ENCODE measurements at places on chromosomes 3 and 15.

DNA sequence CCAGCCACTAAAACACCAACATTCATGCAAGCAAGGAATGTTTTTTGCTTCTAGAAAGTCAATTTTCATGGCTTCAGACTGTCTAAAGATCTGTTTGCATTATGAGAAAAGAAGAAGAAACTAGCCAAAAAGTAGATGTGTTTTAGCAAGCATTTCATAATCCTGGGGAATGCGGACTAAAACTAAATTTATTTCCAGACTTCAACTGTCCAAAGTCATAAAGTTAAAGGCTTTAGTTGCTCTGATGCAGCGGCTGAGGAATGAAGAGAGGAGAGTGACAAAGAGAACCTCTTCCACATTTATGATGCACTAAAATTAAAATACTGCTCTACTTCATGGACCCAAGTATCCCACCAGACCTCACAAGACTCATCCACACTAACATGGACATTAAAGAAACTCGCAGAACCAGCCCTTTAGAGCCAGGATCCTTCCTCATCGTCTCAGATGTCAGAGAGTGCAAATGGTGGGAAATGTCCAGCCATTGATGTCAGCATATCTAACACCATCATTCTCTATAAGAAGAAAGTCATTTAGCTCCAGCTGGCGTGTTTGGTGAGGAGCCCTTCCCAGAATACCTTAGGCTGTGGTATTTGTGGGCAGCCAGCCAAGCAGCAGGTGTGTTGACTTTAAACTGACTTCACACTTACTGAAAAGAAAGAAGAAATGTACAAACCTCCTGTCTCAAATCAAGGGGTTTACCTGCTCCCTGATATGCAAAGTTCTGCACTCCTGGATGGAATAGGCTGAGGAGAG lies 17.4 kb downstream of the FYCO1 start:
- no peak for DNase-seq

DNA sequence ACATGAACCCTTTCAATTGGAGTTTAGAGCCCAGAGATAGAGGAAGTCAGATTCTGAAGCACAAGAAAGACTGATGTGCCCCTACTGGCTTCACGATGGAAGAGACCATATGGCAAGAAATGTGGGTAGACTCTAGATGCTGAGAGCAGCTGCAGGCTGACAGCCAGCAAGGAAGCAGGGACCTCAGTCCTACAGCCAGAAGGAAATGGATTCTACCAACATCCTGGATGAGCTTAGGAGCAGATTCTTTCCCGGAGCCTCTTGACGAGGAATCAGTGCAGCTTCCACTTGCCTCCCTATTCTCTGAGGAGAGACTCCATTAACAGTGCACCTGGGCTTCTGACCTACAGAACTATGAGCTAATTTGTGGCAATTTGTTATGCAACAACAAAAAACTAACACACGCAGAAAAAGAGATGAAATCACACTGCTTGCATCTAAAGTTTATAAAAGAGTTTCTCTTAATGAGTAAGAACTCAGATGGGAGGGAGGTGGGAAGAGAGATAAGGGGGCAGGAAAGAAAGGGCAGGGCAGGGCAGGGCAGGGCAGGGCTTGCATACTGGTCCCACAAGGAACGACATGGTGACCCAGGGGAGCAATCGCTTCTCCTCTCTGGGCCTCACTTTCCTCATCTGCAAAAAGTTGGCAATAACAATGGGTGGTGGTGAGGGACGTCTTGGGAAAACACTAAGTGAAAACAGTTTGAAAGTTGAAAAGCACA lies 440.9 kb downstream of the FOXP1 start:
- DNase-seq = no peak

- DNase-seq = no peak
Measured at GRCh38 chr15:68264282-68264681, 13.3 kb upstream of the FEM1B start.

DNA sequence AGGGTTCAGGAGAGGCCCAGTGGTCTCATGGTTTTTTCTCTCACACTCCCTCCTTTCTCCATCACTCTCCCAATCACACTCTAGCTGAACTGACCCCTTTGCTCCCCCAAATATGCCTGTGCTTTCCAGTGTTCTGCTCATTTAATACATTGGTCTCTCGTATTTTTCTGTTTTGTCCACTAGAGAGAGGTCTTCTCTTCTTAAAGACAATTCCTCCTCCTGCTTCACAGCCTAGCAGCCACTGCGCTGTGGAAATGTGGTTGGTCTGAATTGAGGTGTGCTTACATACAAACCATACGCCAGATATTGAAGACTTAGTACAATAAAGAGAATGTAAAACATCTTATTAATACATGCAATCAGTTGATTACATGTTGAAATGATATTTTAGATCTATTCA lies 60.6 kb upstream of the XCR1 start:
- no peak for DNase-seq

DNA sequence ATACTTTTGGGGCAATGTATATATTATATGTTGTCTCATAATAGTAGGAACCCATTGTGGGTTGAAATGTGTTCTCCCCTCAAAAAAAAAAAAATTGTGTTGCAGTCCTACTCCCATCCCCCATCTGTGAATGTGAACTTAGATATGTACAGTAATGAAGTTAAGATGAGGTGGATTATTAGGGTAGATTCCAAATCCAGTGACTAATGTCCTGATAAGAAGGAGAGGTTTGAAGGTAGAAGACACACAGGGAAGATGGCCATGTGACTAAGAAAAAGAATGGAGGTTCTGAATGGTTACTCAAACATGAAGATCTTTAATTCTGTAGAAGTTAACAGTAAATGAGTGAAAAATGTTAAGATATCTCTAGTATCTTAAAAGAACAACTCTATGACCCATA lies 3.0 kb upstream of the ATOSA start:
- DNase-seq = no peak

DNA sequence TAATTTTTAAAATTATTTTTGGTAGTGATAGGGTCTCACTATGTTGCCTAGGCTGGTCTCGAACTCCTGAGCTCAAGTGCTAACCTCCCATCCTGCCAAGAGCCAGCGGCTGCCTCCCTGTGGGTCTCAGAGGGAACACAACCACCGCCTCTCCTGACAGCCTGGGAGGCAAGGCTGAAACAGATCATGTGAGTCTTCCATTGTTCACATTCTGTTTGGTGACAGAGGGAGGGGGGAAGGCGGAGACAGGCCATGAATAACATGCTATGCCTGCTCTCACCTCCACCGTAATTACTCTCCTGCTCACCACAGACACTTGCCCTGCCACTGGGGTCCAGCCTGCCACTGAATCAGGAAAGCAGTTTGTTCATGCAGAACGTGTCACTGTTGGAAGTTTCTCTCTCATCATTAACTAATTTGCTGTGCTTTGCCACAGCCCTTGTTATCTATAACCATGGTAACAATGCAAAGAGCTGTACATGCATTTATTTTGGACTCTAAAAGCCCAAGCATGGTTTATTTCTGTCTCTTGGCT lies 78.4 kb upstream of the RASGRF1 start:
- DNase-seq = no peak

DNA sequence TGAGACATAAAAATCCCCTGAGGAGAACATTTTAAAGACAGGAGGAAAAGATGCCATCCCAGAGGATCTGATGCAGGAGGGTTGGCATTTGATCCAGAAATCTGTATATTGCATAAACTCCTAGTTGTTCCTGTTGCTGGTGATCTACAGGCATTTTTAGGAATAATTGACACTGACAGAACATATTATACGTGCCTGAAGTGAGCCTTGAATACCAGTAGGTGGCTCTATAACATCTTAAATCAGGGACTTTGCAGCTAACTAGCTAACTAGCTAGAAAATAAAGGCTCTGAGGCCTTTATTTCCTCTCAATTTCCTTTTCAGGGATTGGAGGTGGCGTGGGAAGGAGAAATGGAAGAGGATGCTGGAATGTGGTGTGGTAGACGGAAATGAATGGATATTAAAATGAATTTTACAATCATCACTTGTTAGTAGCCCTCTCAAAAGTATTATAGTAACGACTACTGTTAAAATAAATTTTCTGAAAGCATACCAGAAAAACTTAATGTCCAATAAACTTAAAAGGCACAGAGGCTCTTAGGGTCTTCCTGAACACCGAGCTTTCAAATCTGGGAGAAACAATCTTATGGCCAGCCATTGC lies 73.8 kb upstream of the ZBED2 start:
- no peak for DNase-seq

DNA sequence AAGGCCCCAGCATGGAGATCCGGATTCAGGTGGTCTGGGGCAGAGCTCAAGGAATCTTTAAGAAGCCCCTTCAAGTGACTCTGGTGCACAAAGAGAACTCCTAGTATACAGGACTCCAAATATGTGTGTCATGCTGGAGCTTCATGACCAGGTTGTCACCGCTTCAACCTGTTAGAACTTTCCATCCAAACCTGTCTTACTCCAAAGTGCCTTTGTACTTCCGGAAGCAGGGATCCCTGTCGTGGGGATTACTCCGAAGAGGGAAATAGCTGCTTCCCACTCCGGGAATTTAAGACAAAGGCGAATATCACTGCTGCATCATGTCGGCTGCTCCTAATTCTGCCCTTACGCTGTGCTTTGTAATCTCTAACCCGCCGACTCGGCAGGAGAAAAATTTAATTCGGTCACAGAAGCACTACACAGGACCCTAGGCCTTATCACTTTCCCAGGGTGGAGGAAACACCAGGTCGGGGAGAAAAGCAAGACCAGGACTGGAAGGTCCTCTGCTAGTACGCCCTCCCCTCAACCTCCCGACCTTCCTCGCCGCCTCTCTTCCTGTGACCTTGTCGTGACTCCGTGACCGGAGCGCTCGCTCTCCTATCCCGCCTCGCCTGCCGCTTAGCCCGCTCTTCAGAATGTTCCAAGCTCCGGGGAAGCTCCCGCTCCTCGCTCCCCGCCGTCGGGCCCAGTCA lies 730 bp downstream of the HIGD1A start:
- peak; percentile 20 for DNase-seq

DNA sequence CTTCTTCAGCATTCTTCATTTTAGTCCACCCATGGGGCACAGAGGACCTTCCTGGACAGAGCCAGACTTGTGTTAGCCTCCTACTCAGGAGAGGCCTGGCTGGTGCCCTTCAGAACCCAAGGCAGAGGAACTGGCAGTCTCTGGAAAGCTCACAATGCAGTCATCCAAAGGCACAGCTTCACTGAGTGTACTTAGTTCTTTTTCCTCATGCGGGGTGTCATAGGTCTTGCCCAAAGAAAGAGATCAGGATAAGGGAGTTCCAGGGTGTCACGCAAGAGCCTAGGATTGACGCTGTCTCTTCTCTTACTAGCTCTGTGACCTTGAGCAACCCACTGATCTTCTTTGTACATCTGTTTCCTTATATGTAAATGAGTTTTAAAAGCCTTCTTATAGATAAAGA lies 58.7 kb downstream of the CD200 start:
- no peak for DNase-seq

DNA sequence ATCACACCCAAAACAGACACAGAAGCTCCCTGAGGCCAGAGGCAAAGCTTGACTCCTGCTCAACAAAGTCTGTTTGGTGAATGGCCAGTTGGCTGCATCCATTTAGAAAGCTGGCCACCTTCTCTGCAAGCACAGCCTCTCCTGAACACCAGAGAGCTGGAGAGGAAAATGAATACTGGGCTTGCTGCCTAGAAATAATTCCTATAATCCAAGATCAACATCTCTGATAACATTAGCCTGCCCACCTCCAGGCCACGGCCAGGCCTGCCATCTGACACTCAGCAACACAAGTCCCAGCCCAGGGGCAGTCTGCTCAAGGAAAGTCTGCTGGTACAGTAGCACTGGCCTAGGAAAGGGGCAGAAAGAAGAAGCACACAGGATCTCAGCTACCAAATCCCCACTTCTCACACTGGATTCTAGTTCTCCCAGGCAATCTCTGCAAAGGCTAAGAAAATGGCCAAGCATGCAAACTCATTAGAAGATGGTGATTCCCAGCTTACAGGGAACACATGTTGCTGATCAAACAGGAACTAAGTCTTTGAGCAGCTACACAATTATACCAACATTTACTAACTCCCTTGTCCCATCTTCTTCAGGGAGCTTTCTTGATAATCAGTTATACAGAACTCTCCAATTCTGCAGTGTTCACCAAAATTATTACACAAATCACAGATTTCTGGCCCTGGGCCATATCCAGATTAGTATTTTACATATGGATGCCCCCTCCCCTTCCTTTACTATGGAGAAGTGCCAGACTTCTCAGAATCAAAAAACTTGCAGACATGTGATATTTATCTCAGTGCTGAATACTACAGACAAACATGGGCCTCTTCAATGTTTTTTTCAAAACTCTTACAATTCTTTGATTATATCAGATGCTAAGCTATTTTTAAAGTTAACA lies 9.9 kb downstream of the TBC1D2B start:
- DNase-seq = no peak

- DNase-seq = no peak
Measured at GRCh38 chr3:58375254-58375653, 42.6 kb downstream of the PXK start.

- DNase-seq = no peak
Measured at GRCh38 chr15:101174152-101174920, 77.5 kb downstream of the CHSY1 start.

DNA sequence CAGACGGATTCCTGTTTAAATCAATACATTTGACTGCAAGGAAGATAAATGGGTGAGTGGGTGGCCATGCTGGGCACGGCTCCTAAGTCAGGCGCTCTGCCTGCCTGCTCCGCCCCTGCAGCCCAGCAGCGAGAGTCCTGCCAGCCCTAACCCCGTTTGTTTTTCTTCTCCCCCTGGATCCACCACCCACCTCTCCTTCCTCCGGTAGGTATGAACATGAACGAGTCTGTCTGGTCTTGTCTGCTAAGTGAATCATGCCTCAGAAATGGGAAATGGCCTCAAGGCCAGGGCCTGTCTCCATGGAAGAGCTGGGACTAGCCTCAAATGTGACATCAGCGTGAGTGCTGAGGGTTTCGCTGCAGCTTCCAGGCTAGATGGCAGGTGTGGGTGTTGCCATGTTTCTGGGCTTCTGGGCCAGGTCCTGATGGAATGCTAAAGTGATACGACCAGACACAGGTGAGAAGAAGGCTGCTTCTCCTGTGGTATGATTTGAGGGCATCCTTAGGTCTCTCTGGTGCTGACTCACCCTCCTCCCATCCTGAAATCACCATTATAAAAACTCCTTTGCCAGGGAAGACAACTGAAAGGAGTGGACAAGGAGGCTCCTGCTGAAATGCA lies 5.6 kb upstream of the FEM1B start:
- no peak for DNase-seq

DNA sequence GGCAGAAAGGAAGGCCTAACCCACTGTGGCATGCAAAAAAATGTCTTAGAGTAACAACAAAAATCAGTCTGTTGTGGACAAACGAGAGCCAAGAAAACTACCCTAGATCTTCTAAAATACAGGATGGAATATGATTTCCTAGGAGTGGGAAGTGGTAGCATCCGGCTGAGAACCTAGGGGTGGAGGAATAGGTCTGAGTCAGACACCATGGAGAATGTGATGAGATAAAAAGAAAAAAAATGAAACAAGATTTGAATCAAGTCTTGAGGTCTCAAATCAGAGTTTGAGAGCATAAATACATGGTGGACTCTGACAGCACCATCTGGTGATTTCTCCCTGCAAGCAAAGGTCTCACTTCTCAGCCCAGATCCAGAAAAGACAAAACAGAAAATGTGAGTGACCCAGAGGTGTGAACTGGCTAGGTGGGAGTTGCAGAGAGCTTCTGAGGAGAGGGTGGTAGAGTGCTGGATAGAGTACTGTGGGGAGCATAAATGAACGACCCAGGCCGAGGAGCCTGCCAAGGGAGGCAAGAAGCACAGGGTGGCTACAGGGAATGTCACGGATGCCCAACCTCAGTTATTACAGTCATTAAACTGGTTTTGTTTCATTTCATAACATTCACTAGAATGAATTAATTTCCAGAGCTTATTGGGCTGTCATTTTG lies 27.6 kb upstream of the VEPH1 start:
- DNase-seq = no peak

- DNase-seq = no peak
Measured at GRCh38 chr15:51022206-51022605, 72.5 kb downstream of the TNFAIP8L3 start.

Measured in GM12891 (cell line).